ENCODE measurements at places on chromosomes 4 and X.

- DNase-seq: no peak
Observed at GRCh38 chr4:22986262-22986661, 293.5 kb downstream of the GBA3 start.

- DNase-seq: no peak
Observed at GRCh38 chr4:140106289-140106844, 47.6 kb downstream of the MAML3 start.

DNA sequence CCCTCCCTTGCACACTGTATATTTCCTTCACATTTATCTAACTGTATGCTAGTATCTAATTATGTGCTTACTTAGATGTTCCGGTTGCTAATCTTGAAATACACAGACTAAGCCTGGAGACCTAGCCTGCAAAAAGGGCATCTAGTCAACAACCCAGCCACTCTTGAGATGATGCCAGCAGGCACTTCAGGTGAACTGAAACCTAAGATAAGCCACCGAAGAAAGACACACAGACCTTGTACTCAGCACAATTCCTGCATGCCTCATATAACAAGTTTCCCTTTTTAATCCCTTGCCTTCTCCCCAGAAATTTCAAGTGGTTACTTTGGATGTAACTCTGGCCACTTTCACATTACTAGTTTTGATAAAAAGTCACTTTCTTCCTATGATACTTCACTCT lies 2506.6 kb downstream of the ARAP2 start:
- DNase-seq: no peak

DNA sequence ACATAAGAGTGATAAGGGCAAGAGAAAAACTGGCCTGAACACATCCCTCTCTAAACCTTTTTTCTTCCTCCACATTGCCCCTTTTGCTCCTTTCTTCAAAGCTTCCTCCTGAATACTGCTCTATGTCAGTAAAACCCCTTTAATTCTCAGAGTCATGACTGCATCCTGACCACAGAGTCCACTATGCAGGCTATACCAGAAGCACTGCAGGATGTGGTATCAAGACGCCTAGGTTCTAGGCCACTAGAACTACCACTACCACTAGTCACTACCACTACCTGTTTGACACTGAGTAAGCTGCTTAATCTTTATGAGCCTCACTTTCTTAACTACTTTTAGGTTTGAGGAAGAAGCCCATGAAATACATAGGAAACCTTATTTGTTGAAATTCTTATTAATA lies 38.7 kb downstream of the ARHGEF9 start:
- no peak for DNase-seq

DNA sequence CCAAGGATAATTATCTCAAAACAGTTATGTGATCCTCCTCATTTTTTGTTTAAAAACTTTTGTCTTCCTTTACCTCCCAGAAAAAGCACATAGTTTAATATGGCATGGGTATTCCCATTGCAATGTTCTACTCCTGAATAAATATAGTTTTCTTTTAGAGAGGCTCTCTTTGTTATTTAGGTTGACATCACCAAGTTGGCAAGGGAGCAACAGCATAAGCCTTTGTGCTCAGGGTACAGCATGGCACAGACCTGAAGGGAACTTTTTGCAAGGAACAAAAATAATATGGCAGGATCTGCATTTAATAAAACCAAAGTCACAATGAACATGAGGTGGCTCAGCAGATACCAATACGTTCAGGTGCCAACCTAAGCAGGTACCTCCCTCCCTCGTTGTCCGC lies 47.1 kb upstream of the NPY2R start:
- no peak for DNase-seq

GRCh38 chrX:93932471-93933220 lies 258.6 kb downstream of the FAM133A start:
- no peak for DNase-seq

DNA sequence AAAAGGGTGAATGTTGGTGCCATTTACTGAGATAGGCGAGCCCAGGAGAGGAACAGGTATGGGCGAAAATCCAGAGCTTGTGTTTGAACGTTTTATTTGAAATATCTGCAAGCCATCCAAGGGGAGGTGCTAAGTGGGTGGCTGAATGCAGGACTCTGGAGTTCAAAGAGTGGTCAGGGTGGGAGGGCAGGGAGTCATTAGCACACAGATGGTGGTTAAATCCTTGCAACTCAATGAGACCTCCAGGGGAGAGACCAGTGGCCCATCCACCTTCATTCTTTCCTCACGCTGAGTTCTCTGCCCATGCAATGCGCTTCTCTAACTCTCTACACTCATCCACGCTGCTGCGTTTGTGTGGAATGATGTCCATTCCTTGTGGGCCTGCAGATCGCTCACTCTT lies 101.1 kb downstream of the VCX3B start:
- DNase-seq: no peak

DNA sequence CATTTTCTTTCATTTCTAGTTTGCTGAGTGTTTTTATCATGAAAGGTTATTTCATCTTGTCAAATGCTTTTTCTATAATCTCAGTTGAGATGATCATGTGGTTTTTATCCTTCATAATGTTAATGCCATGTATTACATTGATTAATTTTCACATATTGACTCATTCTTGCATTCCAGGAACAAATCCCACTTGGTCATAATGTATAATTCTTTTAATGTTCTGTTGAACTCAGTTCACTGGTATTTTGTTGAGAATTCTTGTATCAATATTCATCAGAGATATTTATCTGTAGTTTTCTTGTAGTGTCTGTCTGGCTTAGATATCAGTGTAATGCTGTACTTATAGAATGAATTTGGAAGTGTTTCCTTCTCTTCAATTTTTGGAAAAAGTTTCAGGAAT lies 16.7 kb upstream of the LHFPL1 start:
- DNase-seq: no peak

GRCh38 chr4:76087007-76087769 lies 12.7 kb downstream of the ART3 start:
- peak; percentile 20 for DNase-seq

- DNase-seq: no peak
Observed at GRCh38 chrX:45557387-45557786, 356.7 kb upstream of the DIPK2B start.

GRCh38 chrX:98299785-98300184 lies 1416.1 kb downstream of the RPA4 start:
- no peak for DNase-seq

GRCh38 chr4:56863441-56864139 lies 42.1 kb upstream of the SPINK2 start:
- DNase-seq: peak; percentile 40

Measured in AML-193 (cell line).